Dermis blood vessel endothelial cell (primary cell): ENCODE measurements at places on chromosomes 4 and X. TPM values are rescaled to one million over a fixed set of nuclear protein-coding genes. Genes with fewer than 3 reads are reported as not detected.
A peak's percentile ranks its signal among the peaks of the same experiment; 100 is the strongest.

DNA sequence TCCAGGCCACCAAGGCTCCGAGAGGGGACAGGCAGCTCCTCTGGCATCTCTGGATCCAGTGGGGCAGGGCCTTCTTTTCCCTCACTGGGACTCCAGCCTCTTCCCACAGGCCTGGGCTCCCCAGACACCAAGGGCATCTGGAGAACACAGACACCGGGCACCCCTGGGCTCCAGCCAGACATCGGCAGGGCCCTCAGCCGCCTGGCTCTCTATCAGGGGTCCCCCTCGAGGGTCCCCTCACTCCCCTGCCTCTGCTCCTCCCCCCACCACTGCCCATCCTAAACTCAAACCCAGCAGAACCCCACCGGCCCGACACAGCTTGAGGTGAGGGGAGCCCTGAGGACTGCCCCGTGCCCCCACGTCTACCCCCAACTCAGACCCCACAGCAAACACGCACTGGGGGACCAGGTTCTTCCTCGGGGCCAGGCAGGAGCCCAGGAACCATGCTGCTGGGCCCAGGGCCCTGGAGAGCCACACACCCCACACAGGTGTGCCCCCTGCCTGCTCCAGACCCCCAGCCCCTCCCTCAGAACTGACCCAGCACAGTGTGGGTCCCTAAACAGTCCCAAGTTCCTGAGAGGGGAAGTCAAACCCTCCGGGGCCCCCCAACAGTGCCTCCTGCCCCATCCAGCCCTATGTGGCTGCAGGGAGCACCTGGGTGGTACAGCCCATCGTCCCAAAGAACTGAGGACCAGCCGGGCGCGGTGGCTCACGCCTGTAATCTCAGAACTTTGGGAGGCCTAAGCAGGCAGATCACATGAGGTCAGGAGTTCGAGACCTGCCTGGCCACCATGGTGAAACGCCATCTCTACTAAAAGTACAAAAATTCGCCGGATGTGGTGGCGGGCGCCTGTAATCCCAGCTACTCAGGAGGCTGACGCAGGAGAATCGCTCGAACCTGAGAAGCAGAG lies 86.8 kb downstream of the FAM53A start:
- DNase-seq, result no peak

Gene NEUROG2
- total RNA-seq, result not detected in 2 replicates

DNA sequence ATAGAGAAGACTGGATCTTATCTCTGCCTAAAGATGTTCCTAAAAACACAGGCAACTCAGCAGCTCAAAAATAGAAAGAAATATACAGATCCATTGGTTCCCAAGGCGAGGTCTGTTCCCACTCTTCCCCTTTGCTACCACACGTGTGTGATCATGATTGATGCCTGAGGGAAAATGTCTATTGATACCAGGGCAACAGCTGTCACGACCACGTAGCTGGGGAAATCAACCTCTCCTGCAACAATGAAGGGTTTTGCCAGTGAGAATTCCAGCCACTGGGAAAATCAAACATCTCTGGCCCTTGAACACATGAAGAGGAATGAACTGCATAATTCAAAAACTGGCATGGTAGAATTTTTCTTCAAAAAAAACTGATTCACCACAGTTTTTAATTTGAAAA lies 131.0 kb upstream of the MAP3K15 start:
- DNase-seq, result no peak

- DNase-seq, result no peak
These were observed 25.6 kb downstream of the ZDHHC9 start for GRCh38 chrX:129818123-129818522.

Gene BST1
- 41.0 and 49.0 TPM in 2 replicates for total RNA-seq

Gene SRPX
- 104 and 123 TPM in 2 replicates for total RNA-seq

DNA sequence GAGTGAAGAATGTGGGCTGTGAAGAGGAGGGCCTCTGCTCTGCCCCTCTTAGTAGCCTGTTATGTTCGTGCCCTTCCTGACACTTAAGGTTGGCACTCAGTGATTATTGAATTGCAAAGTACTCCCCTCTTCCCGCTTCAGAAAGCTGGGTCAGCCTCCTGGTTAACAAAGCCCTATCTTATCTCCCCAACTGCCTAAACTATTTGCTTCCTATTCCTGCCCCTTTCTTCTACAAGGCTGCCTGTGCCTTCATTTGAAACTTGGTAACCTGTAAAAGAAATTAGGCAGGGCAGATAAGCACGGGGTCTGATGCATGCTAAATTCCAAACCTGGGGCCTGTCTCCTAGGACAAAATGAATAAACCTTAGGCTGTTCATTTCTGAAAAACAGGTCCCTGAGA lies 23.1 kb upstream of the TMEM150C start:
- no peak for DNase-seq

Gene KCTD8
- total RNA-seq, result 0.65 and 1.0 TPM in 2 replicates

DNA sequence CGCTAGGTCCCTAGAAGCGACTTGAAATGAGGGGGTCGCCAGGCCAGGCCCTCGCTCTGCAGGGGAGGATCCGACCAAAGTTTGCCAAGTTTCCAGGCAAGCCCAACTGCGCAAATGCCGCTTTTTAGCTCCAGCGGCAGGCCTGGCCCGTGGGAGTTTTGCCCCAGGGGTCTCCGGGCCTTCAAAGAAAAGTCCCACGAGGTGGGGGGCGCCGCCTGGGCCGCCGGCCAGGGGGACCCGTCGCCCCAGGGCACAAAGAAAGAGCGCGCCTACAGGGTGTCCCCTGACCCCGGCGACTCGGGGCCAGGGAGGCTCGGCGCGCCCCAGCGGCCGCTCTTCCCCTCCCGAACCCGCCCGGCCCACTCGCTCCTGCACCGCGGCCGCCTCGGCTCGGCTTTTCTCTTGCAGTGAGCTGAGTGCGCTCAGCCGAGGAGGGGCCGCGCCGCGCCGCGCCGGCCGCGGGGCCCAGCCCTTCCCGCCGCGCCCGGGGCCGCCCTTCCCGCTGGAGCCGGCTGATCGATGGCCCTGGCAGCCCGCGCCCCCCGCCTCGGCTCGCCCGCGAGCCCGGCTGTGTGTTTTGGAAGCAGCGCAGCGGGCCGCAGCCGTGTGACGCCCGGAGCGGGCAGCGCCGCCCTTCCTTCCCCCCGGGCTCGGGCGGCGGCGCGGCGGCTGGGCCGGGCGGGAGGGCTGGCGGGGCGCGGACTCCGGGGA lies 754 bp upstream of the KLF3 start:
- DNase-seq, result peak; percentile 47

DNA sequence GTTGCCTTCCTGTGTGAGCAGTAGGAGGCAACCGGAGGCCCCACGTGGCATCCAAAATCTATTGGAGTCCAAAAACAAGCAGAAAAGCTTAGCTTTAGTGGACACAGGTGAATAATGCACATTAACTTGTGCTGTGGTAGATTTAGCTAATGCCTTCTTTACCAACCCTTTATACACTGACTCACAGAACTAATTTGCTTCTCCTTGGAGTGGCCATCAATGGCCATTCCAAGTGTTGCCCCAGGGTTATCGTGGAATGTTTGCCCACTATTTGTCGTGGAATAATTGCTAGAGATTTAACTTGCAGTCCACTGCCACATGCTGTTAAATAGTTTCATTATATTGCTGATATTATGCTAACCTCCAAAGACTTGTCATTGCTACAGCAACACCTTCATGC lies 729.1 kb downstream of the STPG2 start:
- no peak for DNase-seq
